Stimulated activated CD4-positive, alpha-beta T cell treated with anti-CD3 and anti-CD28 coated beads, TNF-alpha, amount 100 ng/mL, for 1 hour (primary cell): ENCODE measurements at places on chromosomes 12 and 14.

- DNase-seq = no peak
These were observed 39.8 kb downstream of the SVOP start for GRCh38 chr12:108980831-108981618.

DNA sequence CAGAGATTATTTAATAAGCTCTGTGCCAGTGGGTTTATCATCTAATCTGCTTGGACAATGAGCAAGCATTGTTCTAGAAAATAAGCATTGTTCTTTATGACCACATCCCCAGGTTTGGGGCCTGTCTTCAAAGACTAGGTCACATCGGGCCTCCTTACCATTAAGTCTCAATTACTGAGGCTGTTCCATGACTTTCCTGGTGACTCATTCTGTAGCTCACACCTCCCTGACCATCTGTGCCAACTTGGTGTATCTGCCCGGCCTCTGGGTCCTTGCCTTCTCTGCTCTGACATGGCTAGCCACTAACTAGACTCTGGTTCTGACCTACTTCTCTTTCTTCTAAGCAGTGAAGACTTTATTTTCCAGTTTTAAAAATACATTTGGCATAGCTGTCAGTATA lies 44.4 kb upstream of the PLEKHA5 start:
- DNase-seq = no peak

DNA sequence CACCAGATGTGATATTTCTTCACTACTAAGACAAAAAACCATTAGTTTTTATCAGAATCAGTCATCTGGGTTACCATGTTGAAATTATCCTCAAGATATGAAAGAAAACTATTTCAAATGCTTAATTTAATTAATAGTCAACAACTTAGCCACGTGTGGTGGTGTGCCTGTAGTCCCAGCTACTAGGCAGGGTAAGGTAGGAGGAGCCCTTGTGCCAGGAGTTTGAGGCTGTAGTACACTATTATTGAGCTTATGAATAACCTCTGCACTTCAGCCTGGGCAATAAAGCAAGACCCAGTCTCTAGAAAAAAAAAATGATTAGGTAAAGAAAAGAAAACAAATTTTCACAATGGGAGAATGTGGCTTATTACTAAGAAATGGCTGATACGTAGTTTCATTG lies 33.4 kb downstream of the MRPL42 start:
- DNase-seq = no peak

GRCh38 chr14:95268350-95268749 lies 51.4 kb downstream of the CLMN start:
- no peak for DNase-seq

DNA sequence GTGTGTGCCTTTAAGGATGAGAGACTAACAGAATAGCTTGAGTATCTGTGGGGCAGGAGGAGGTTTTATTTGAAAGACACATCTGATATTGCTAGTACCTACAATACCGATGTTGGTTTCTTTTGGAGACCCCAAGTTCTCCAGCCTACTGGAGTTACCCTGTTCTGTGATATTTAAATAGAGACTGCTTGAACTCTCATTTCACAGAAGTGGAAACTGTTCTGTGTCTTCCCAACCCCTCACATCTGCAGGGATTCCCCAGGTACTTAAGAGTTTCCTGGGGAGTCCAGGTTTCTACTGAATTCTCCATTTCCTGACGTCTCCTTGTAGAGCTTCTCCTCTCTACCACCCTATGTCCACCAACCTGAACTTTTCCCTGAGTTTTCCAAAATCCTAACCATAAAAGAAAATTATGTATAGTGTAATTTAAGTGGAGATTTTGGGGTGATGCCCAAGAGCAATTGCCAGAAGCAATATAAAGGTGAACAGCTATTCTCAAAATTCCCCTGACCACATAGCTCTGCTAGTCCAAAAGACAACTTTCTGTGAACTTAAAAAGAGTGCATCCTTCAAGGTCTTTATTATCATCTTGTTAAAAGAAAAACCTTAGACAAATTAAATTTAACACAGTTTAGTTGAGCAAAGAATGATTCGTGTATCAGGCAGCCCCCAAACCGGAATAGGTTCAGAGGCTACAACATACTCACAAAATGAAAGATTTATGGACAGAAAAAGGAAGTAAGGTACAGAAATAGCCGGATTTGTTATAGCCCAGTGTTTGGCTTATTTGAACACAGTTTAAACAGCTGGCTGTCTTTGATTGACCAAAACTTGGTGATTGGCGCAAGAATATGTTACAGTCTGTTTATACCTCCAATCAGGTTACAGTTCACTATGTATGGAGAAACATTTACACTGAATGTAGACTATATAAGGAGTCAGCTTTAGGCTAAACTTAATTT lies 373.4 kb downstream of the NUAK1 start:
- no peak for DNase-seq

- DNase-seq = no peak
These were observed 176.1 kb upstream of the SLC38A2 start for GRCh38 chr12:46548605-46549071.

DNA sequence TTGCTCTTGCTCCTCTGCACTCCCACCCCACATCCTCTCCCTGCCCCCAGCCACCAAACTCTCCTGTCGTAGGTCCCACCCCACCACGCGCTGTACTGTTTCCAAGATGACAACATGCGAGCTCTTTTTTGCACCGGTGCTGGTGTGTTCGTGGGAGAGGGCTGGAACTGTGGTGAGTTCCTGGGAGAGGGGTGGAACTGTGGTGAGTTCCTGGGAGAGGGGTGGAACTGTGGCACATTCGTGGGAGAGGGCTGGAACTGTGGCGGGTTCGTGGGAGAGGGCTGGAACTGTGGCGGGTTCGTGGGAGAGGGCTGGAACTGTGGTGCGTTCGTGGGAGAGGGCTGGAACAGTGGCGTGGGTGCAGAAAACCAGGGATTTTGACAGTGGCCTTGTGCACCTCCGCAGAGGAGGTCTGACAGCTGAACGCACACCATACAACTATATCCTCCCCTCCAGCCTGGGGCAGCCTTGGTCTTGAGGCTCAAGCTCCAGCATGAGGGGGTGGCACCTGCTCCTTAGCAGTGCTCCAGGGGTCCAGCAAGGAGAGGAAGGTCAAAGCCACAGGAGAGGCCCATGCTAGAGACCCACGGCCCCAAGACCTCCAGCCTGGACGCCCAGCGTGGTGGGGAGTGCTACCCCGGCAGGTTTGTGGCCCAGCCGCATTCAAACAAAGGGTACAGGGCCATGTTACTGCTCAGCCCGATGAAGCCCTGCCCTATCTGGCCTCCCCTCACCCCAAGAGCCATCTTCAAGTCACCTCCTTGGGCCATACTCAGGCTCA lies 50.1 kb downstream of the ACTN1 start:
- DNase-seq = no peak

GRCh38 chr14:64758691-64759554 lies 54.7 kb downstream of the PLEKHG3 start:
- DNase-seq = no peak

DNA sequence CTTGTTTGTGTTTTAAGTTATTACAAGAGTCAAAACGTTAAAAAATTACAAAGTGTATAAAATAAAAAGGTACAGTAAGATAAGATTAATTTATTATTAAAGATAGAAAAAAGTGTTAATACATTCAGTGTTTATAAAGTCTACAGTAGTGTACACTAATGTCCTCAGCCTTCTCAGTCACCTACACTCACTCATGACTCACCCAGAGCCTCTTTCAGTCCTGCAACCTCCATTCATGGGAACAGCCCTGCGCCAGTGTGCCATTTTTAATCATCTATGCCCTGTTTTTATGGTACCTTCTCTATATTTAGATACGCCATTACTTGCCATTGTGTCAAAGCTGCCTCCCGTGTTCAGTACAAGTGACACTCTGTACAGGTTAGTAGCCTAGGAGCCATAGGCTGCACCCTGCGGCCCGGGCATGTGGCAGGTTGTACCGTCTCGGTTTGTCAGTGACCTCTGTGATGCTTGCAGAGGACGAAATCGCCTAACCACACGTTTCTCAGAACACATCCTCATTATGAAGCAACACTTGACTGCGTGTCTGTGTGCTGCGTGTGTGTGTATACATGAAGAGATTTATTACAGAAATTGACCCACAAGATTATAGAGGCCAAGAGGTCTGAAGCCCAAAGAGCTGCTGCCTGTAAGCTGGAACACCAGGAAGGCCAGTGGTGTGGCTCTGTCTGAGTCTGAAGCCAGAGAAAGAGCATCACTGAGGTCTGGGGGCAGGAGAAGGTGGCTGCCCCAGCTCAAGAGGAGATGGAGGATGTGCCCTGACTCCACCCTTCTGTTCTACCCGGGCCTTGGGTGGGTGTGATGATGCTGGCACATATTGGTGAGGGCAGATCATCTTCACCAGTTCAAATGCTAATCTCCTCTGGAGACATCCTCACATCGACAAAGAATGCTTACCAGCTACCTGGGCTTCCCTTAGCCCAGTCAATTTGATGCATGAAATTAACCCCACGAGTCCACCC lies 116.6 kb upstream of the C14orf180 start:
- DNase-seq = no peak

GRCh38 chr14:77830692-77831091 lies 30.8 kb downstream of the ADCK1 start:
- DNase-seq = no peak

- no peak for DNase-seq
These were observed 216.5 kb upstream of the BTG1 start for GRCh38 chr12:92362126-92362525.

GRCh38 chr14:61064856-61065255 lies 83.8 kb downstream of the SLC38A6 start:
- no peak for DNase-seq

DNA sequence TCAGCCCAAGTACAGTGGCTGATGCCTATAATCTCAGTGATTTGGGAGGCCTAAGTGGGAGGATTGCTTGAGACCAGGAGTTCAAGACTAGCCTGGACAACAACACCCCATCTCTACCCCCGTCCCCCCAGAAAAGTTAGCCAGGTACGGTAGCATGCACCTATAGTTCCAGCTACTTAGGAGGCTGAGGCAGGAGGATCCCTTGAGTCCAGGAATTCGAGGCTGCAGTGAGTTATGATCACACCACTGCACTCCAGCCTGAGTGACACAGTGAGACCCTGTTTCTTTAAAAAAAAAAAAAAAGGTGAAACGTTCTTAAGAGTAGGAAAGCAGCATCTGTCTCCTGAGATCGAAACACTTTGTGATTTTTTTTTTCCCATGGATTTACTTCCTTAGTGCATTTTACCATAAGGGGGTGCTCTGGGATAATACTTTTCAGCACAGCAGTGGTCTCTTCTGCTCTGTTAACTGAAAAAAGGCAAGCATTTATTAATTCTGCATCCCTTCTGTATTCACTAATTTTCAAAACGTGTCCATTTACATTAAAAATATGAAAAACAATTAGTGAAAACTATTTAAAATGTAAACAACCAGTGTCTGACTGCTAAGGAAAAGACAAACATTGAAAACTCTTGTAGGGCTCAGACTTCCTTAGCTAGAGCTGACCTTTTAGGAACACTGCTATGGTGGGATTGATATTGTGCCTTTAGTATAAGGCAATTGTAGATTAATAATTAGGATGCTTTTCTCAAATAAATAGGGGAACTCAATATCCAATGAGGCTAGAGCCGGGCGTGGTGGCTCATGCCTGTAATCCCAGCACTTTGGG lies 31.2 kb upstream of the USP44 start:
- DNase-seq = no peak

GRCh38 chr14:42869681-42870080 lies 1263.0 kb downstream of the LRFN5 start:
- DNase-seq = no peak

DNA sequence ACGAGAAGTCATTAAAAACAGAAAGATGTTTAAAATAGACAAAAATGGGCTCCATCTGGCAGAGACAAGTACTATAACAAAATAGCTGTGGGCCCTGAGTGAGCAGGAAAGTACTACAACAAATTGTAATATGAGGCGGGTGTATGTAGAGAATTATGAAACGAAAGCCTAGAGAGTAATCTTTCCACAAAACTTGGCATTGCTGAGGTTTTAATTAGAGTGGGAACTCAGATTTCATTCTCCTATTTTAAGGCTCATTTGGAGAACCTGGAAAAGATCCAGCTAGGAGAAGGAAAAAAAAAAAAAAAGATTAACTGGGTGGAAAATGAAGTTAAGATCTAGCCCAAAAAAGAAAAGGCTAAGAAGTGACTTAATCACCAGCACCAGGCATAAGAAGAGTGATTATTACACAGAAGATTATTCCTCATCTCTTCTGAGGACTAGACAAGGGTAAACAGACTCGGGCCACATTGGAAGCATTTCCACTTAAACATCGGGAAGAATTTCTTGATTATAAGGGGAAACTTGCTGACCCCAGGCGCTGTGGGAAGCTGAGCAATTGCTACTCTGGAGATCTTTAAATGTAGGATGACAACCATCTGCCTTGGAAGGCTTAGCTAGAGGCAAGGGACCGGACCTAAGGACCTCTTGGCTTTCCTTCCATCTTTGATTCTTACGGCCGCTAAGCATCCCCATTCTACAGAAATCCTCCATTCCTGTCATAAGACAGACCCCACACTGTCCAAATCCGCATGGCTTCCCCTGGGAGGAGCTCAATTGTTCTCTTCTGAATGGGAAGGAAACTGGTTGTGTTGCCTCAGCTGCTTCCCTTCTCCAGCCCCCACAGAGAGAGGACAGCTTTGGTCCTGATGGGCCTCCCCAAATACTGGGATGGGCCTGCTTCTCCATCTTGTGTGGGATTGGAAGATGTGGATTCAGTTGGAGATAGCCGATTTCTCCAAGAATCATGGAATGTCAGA lies 40.6 kb downstream of the IGF1 start:
- DNase-seq = no peak

DNA sequence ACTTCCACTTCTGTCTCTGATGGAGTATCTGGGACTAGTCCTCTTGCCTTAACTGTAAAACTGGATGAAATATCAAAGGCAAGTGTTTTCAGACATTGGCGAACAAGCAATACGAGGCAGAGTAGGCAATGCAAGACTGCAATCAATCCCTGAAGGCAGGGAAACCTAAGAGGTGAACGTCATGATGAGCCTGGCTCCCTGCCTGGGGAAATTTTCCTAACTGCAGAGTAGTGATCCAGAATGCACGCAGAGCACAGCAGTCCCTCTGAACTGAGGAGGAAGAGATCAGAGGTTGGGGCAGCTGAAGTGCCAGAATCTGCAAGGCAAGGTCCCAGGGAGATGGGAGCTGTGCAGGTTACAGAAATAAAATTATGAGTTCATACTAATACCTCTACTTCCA lies 18.5 kb downstream of the BHLHE41 start:
- DNase-seq = no peak

DNA sequence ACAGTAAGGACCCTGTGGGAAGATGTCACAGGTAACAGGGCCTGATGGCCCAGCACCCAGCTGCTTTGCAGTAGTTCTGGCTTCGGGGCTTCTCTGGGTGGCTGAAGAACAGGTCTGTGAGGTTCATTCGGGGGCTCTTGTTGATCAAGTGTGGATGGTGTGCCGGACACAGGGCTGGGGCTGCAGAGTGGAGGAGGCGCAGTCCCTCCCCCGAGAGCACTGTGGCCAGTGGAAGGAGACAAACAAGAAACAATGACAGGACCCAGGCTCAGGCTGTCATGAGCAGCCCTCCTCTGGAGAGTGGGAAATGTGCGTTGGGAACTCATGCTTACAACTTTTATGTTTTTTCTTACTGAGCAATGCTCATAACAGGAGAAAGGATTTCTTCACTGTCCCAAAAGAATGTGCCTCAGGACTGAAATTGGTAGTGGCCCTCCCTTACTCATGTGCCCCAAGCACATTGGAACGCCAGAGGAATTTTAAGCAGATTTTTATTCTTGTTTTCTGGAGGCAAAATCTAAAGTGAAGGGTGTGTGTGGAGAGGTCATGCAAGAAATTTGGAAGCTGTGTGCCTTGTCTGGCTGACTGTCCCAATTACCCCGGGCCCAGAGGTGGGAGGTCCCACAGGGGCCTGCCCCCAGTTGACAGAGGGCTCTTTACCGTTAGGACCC lies 233.8 kb downstream of the CACNA1C start:
- DNase-seq = no peak

GRCh38 chr12:110046451-110047187 lies 1.7 kb downstream of the C12orf76 start:
- DNase-seq = no peak

- DNase-seq = no peak
These were observed 49.8 kb upstream of the ANO6 start for GRCh38 chr12:45166056-45166455.
